CD8-positive, alpha-beta T cell (primary cell): ENCODE measurements at places on chromosomes 6 and 20.

DNA sequence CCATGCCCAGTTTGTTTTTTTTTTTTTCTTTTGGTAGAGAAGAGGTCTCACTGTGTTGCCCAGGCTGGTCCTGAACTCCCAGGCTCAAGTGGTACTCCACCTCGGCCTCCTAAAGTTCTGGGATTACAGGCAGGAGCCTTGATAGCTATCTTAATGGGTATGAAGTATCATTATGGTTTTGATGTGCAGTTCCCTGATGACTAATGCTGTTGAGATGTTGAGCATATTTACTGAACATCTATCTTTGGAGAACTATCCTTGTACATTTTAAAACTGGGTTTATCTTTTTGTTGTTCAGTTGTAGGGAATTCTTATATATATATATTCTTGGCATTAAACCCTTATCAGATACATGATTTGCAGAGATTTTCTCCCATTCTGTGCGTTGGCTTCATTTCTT is 21.4 kb upstream of the MYL9 start:
- no peak for DNase-seq

DNA sequence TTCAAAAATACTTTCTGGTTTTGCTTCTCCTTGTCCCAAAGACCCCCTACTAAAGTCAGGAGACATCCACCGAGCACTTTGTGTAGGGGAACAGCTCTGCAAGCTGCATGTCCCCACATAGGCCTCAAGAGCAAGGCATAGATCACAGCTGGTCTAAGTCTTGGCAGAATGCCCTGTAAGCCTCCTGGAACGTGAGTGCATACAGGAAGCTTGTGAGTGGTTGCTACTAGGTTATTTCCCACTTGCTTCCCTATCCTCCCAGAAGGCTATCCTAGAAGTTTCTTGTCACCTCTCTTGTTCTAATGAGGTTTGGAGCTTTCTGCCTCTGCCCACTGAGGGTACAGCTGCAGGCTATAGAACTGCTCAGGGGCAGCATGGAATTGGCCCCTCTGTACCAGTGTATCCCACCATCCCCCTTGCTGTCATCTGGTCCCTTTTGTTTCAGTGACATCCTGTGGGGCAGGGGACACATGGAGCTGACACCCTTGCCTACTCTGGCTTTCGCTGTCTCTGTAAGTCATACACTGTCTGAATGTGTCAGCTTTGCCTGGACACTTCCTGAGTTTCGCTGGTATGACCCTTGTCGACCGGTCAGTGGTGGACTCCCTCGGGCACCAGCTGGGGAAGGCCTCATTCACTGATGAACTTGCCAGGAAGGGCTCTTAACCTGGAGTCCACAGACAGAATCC is 35.6 kb upstream of the KCNK16 start:
- no peak for DNase-seq

GRCh38 chr6:98634569-98634968 is 199.8 kb upstream of the POU3F2 start:
- no peak for DNase-seq

DNA sequence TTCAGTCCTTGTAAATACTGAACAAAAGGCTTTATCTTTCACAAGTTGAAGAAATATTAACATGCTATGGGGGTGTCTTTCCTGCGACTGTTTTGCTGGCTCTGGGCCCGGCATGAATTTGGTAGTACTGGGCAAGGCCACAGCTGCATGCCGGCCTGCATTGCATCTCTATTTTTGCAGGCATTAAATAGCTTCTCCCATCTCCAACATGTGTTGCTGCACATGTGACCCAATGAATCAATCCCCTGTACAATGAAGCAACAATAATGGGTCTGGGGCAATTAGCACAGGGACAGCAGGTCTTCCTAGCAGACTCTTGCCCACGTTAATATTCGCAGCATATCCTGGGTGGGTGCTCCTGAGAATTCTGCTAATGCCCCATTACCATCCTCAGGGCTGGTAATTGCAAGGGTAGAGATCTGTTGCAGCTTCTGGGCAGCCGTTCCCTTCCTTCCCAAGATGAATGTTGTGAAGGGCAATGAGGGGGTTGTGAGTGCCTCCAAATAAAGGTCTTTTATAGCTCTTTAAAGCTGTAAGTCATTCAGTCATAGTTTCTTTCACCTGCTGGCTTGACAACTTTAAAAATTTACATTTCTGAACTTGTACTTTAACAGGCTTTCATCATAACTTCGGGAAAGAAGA is 24.3 kb upstream of the CDYL start:
- no peak for DNase-seq

- DNase-seq, result peak; percentile 11
These were observed 76.2 kb downstream of the ALDH8A1 start for GRCh38 chr6:134873500-134874388.

GRCh38 chr6:130183271-130184222 is 39.2 kb downstream of the SAMD3 start:
- DNase-seq, result peak; percentile 73

- DNase-seq, result no peak
These were observed 416 bp upstream of the POLR1H start for GRCh38 chr6:30060606-30061091.

- DNase-seq, result no peak
These were observed 80.3 kb upstream of the STMND1 start for GRCh38 chr6:17021539-17021889.

DNA sequence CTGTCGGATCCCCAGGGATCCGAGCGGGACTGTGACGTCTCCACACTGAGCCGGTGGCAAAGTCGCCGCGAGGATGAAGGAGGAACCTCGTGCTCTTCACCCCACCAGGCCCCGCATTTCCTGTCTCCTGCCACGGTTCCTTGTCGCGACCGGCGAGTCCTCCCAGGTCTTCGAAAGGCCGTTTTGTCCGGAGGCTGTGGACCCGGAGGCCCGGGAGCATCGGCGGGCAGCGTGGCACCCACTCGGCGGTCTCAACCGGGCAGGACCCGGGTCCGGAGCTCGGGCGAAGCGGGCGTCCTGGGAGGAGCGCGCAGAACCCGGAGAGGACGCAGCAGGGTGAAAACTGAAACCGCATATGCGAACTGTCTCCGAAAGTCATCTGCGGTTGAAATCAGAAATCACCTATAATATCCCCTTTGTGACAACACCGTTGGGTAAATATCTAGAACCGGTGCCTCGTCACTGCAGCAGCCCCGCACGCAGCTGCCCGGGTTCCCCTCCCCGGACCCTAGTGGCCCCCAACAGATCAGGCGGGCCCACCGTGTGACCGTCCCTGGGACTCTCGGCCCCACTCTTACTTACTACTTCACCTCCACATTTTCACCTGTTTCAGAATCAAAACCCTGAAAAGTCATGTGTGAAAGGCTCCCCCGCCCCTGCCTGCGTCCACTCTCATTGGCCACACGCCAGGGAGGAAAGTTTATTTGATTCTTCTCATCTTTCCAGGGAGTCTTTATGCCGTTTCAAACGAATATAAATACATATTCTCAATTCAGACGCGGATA is 3.1 kb upstream of the ULBP2 start:
- DNase-seq, result peak; percentile 54

- no peak for DNase-seq
These were observed 111.0 kb downstream of the BMP7 start for GRCh38 chr20:57155415-57155814.

- no peak for DNase-seq
These were observed 309.8 kb downstream of the CDC5L start for GRCh38 chr6:44697327-44697726.

- DNase-seq, result no peak
These were observed at the start of gene GRIK2 for GRCh38 chr6:101393251-101393828. TSS of gene GRIK2 (plus strand) at chr6:101393708.

- DNase-seq, result no peak
These were observed 159.8 kb upstream of the ARID1B start for GRCh38 chr6:156617376-156617775.

- no peak for DNase-seq
These were observed 123.2 kb upstream of the KCNK16 start for GRCh38 chr6:39445667-39446066.

DNA sequence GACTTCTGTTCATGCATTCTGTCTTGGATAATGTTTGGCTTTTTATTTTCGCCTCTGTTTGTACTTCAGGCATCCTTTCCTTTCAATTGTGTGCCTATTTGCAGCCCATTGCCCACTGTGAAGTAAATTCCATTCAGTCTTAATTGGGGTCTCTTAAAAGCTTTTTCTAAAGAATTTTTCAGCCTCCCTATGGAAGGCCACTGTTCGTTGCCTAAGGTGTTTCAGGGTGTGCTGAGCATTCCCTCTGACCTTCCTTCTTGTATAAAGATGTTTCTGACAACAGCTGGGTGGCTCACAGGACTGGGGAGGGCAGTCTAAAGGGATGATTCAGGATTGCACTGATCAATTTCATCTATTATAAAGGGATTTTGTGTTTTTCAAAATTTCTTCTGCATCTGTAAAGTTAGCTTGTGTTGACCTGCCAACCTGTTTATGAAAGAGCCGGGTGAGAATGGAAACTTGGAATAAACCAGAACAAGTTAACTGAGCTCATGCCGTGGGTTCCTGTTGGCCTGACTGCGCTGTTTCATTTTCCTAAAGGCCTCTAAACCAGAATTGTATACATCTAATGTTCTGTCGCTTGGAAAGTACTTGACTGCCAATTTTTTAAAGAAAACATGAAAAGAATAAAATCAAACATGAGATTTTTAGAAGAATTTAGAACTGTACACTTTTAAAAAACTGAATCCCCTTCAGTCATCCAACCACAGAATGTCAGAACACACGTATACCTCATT is 14.3 kb downstream of the PHACTR2 start:
- DNase-seq, result no peak

GRCh38 chr6:144285798-144286502 is 815 bp downstream of the UTRN start:
- DNase-seq, result no peak

- DNase-seq, result no peak
These were observed 221.7 kb upstream of the ECI2 start for GRCh38 chr6:4356899-4357659.

- DNase-seq, result peak; percentile 61
These were observed 721 bp downstream of the KDM1B start for GRCh38 chr6:18155864-18156421.

DNA sequence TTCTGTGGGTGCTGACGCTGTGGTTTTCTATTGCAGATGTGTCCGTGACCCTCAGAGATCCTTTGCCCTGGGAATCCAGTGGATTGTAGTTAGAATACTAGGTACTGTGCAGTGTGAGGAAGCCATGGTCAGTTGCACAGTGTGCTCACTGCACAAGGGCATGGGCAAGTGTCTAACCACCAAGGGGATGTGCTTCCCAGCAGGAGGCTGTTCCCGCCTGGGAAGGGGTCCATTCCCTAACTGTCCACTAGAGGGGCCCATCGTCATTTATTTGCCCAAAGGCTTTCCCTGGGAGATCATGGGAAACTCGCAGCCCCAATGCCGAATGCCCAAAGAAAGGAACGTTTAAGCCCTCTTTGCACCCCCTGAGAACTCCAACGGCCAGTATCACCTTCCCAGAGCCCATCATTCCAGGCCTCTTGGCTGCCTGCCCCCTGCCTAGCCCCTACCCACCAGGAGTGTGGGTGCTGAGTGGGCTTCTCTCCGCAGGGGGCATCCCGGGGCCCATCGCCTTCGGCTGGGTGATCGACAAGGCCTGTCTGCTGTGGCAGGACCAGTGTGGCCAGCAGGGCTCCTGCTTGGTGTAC is 26.2 kb downstream of the SLCO4A1 start:
- DNase-seq, result peak; percentile 67

DNA sequence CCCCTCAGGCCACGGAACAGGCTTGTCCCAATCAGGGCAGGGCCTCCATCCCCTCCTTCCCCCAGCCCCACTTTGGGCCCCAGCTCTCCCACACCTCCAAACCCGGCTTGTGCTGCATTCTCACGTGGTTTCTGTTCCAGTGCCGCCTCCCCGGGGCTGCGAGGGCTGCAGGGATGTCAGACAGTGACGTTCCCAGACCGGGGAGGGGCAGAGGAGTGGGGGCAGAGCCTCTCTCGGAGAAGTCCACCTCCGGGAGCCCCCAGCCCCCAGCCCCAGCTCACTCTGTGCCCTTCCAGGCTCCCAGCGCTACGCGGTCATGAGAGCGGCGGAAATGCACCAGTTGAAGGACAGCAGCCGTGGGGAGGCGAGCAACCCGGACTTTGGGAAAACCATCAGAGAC is 18.5 kb downstream of the SLCO4A1 start:
- DNase-seq, result no peak

DNA sequence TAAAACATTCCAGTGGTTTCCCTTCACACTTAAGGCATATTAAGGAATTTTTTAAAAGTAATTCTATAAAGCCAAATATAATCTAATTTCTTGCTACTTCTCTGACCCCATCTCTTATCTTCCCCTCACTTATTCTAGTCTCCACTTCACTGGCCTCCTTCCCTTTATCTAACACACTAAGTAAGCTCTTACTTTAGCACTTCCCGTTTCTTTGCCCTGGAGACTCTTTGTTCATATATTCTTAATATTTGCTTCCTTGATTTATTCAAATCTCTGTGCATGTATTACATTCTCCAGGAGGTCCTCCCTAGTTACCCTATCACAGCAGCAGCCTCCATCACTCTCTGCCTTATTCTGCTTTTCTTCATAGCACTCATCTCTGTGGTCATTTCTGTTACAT is 20.3 kb downstream of the GTPBP2 start:
- DNase-seq, result no peak

- no peak for DNase-seq
These were observed 359.6 kb upstream of the KCNQ5 start for GRCh38 chr6:72262254-72262653.

DNA sequence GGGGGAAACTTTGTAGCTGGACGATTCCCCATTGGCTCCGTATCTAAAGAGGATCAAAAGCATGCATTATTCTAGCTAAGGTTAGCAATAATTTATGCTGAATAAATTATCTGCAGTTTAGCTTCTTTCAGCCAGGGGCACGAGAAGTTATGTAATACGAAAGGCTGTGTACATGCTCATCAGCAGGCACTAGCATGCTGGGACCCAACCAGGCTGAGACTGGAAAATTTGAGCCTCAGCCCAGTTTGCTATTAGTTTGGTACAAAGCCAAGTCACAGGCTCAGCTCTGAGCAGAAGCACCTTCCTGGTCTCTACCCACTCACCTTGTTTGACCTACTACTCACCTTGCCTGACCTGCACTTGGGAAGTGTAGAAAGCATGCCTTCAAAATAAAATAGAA is 328.1 kb upstream of the ARID1B start:
- DNase-seq, result no peak

DNA sequence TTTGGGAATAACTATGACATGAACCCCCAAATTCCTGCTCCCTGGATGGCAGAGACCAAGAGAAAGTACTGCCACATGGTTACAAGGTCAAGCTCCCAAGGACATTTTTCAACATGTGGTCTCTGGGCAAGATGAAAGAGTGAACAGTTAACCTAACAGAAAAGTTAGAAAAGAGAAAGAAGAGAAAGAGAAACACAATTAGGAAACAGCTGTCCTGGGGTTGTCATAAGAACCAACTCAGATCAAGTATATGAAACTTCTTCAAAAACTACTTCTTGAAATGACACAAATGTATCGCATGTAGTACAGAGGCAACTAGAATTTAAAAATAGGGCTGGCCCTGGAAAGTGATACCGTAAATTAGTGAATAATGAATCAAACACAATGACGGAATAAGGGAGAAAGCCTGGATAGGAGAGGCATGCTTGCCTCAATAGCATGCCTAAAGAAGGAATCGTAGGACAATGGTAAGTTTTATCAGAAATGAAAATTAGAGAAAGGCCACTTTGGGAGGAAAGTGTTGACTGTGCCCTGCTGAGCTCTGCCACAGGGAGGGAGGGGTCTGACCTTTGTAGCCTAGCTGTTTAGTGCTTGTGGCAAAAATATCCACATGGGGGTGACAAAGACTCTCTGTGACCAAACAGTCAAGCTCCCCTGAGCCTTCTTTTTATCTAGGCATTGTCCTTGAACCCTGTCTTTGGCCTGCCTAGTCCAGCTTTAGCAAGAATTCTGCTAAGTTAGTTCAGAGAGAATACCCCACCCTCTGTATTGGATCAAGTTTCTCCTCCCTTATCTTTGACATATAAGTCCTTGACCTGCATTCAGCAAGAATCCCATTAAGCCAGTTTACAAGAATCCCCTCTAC is 4.3 kb upstream of the DCBLD1 start:
- DNase-seq, result no peak
